ENCODE measurements at places on chromosomes 2 and 18.

- no peak for DNase-seq
Measured at GRCh38 chr2:98944775-98945174, 8.8 kb upstream of the CRACDL start.

DNA sequence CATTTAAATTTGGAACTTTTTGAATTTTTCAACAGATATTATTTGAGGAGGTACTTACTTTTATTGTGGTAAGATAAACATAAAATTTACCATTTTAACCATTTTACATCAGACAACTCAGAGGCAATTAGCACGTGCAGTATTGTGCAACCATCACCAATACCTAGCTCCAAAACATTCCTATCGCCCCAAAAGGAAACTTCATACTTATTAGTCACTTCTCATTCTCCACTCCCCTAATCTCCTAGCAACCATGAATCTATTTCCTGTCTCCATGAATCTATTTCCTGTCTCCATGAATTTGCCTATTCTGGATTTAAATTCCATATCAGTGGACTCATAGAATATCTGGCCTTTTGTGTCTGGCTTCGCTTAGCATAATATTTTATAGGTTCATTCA lies 69.9 kb upstream of the FAM136A start:
- no peak for DNase-seq

DNA sequence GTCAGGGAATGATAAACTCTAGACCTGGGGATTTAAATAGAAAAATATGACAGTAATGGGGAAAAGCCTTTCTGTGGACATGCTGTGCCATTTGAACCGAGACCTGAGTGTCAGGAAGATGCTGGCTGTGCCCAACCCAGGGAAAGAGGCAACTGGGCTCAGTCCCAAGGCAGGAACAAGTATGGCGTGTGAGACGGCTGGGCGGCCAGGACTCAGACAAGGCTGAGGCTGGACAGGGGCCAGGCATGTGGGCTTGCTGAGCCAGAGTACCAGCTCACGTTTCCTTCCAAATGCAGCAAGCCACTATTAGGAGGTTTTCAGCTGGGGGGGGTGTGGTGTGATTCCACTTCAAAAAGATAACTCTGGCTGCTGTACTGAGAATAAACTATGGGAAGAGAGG lies 92.4 kb downstream of the INPP5D start:
- DNase-seq = no peak

- no peak for DNase-seq
Measured at GRCh38 chr2:64315291-64315960, 138.5 kb upstream of the LGALSL start.

- no peak for DNase-seq
Measured at GRCh38 chr2:205744074-205744591, 61.8 kb downstream of the NRP2 start.

DNA sequence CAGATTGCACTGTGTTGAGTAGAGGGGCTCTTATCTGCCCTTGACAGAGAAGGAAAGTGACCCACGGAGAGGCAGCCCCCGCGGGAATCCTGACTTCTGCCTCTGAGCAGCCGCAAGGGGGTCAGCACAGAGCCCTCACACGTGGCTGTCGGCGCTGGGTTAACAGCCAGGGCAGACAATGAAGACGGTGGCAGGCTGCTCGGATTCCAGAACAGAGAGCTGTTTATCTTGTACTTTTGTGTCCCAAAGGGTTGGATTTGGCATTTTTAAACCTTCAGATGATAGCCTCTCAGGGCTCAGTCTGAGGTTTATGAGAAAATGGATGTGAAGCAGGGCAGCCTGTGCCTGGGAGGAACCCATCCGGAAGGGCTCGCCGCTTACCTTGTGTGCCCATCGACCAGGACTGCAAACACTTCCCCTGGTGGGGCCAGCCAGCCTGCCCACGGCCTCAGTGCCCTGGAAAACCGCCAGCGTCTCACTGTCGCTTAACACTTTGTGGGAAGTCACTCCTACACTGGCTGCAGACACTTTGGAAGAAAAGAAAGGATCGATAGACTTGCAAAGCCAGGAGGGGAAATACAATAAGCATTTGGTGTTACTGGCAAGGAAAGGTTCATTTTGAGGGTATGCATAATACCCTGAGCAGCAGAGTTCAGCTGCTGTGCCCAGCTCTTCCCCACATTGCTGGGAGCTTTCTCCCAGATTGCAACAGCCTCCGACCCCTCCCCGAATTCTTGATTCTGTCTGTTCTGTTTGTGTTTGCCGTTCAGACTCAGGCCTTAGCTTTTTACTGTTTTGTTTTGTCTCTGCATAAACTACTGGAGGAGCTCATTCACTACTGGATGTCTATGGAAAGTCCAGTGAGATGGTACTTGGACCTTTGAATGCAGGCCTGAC lies 325.3 kb upstream of the MYT1L start:
- no peak for DNase-seq

DNA sequence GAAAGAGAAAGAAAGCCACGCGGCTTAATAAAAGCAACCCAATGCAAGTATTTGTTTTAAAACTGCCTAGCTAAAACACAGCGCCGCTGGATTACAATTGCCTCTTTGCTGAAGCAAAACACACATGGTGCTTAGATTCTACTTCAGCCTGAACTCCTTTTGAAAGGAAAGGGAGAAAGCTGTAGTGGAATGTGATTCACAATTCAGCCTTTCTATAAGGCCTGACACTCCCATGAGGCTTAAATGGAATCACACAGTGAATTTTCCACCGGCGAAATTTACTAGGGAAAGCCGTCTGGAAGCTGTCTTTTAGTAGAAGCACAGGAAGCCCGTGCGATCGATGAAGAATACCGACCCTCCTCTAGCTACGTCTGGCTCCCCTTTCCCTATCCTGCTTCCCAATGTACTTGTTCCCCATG lies 348.0 kb downstream of the DLGAP1 start:
- DNase-seq = no peak

- no peak for DNase-seq
Measured at GRCh38 chr18:39951142-39951720, 2003.8 kb upstream of the PIK3C3 start.

DNA sequence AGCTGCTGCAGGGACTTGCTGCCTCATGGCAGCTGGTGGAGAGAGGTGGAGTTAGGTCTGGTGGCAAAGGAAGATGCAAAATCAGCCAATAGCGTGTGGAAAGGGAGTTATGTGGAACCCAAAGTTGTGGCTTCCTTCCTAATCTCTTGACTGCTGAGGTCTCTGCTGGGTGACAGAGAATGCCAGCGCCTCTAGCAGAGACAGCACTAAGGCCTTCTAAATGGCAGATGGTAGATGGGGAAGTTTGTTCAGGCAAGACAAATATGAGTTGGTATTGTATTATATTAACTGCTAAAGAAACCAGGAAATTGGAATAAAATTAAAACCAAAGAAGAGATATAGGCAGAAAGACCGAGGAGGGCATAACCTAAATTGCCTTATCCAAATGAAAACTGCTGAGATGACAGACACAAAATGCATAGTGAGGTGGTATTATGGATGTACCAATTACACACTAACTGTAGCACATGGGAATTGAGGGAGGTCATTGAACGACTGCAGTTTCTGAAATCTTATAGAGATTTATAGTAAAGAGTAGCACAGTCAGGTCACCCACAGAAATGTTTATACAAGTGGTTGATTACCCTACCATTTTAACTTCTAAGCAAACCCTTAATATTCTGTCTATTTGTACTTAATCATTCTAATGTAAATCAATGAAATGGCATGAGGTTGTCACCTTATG lies 246.6 kb upstream of the SESTD1 start:
- no peak for DNase-seq

GRCh38 chr2:86488561-86489250 lies 47.5 kb downstream of the KDM3A start:
- DNase-seq = no peak

- DNase-seq = no peak
Measured at GRCh38 chr2:39898934-39899333, 119.9 kb upstream of the THUMPD2 start.
